ENCODE measurements at places on chromosomes 16 and 17.

- DNase-seq, result no peak
Measured at GRCh38 chr17:67671493-67671892, 46.2 kb upstream of the NOL11 start.

DNA sequence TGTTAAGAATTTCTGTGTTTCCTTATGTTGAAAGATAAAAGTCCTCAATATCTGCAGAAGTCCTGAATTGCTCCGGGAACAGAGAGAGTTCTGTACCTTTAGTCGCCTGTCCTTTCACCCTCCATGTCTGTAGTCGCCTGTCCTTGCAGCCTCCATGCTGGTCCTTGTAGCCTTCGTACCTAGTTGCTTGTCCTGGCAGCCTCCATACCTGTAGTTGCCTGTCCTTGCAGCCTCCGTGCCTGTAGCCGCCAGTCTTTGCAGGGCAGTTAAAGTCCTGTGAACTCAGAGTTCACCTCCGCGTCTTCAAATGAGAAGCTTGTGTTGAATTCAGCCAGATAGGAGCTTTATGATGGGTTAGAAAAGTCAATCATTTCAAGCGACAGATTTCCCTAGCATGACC, 19.5 kb upstream of the ITGAX start:
- no peak for DNase-seq

DNA sequence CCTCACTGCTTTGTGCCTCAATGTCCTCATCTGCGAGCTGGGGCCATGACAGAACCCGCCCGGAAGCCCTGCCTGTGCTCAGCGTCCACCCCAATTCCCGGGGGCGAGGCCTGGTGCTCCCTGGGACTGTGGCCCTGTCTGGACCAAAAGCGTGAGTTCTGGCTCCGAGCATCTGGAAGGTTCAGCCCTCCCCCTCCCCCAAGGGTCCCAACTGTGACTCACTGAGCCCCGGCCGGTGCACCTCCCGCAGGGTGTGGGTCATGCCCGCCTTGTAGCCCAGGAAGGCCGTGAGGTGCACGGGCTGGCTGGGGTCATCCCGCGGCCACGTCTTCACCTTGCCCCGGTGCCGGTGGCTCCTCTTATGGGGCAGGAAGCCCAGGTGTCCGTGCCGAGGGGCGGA, 755 bp downstream of the RPL3L start:
- DNase-seq, result no peak

DNA sequence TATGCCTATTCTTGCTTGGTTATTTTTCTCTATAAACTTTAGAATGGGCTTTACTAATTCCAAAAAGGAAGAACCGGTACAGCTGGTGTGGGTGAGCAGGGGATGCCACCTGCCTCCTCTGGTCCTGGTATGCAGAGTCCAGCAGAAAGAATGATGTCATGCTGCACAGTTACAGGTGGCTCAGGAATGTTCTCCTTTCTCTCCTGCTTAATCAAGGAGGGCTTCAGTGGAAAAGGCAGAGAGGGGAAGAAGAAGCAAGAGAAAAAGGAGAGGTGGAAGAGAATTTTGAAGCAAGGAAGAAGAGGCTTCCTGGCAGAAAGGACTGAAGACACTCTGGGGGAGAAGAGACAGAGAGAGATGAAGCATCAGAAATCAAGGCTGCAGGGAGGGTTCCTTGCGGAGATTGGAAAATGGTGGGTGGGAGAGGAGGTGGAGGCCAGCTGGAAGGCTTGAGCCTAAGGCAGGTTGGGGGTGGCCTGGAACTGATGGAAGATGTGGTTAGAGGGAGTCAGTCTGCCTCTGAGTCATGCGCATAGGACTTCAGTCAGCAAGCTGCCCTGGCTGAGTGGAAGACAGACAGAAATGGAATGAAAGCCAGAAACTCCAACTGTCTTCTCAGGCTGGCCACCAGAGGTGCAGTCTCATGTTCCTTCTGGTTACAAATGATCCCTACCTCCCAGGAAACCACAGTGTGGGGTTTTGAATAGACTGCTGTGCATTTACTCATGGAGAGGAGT, 64.6 kb upstream of the CRHR1 start:
- no peak for DNase-seq

DNA sequence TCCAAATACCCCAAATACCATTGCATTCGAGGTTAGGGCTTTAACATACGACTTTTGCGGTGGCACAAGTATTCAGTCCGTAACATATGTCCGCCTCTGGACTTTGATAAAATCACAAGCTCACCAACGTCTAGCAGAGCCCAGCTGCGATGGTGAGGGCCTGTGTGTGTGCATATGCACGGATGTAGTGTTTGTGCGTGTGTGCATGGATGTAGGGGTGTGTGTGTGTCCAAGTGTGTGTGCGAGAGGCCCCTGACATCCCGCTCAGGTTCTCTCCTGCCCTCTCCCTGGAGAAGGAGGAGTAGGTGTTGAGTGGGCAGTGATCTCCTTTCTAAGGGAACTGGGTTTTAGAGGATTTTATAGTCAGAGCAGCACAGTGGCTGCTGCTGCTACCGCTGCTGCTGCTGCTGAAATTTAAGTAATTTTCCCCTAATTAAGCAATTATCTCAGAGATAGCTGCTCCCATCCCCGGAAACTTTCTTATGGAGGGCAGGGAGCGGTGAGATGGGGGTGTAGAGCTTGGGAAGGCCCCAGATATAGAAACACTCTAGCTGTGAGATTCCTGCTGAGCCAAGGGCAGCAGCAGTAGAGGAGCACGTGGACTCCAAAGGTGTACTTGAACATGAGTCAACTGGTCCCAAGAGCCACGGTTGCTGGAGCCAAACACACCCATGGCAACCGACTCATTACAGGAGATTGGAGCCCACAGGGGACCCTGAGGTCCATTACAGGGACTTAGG, 121.7 kb upstream of the SDK2 start:
- no peak for DNase-seq

GRCh38 chr17:4409659-4410058, 24.1 kb upstream of the SPNS3 start:
- DNase-seq, result no peak

DNA sequence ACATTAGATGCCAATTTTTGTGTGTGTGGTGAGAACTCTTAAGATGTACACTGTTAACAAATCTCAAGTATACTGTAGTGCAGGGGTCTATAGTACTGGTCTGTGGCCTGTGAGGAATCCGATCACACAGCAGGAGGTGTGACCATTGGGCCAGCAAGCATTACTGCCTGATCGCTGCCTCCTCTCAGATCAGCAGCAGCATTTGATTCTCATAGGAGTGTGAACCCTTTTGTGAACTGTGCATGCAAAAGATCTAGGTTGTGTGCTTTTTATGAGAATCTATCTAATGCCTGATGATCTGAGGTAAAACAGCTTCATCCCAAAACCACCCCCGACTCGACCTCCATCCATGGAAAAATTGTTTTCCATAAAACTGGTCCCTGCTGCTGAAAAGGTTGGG, 12.6 kb downstream of the ZNF267 start:
- DNase-seq, result no peak

GRCh38 chr16:85378145-85379040, 234.7 kb upstream of the GSE1 start:
- no peak for DNase-seq

DNA sequence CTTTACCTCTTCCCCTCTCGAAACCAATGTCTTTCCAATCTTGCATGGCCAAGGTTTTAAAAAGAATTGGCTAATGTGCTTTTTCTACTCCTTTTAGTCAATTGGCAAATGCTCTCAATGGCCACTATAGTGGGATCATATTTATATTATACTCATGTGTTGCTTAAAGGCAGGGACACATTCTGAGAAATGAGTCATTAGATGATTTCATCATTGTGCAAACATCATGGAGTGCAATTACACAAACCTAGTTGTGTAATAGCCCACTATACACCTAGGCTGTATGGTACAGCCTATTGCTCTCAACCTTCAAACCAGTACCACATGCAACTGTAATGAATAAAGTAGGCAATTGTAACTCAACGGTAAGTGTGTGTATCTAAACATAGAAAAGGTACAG, 180.9 kb downstream of the HS3ST3A1 start:
- no peak for DNase-seq

DNA sequence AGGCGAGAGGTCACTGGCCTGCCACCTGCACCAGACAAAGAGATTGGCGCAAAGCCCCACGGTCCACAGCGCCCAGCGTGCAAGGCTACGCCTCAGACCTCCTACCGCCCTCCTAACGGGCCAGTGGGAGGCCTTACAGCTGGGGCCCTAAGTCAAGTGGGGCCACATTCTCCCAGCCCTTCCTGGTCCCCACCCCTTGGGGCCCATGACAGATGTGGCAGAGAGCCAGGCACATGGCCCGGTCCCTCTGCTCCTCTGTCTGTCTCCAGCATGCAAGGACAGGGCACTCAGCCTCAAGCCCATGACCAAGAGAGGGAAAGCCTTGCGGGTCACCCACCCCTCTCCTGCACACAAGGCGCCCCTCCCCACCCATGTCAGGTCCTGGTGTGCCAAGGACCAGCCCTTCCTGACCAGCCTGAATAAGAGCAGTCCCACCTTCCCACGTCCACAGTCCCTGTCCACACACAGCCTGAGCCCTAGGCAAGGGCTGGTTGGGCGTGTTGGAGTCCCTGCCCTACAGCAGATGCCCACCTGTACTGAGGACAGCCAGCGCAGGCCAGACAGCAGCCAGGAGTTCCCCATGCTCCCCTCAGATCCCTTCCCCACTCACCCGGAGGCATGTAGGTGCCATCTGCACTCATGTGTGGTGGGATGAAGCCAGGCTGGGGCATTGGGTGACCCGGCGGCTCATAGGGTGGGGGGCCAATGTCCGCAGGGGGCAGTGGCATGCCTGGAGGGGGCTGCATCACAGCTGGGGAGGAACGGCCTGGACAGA, 25.3 kb downstream of the CDIP1 start:
- DNase-seq, result no peak

Measured in mesothelial cell of epicardium (in vitro differentiated cells).